ENCODE measurements at places on chromosomes 5 and 9.

GRCh38 chr5:97062046-97062445 is 80.4 kb downstream of the LIX1 start:
- no peaks in the 10 kb centered on the region for H3K4me1 ChIP-seq
- H3K27ac ChIP-seq = no peak overlapping the region
- H3K36me3 ChIP-seq = no peaks in the 10 kb centered on the region
- no peak for DNase-seq
- H3K27me3 ChIP-seq = no peaks in the 10 kb centered on the region
- H3K4me3 ChIP-seq = no peak overlapping the region

GRCh38 chr5:150109921-150110320 is 23.6 kb upstream of the CSF1R start:
- DNase-seq = peak; percentile 40
- H3K36me3 ChIP-seq = no peaks in the 10 kb centered on the region

DNA sequence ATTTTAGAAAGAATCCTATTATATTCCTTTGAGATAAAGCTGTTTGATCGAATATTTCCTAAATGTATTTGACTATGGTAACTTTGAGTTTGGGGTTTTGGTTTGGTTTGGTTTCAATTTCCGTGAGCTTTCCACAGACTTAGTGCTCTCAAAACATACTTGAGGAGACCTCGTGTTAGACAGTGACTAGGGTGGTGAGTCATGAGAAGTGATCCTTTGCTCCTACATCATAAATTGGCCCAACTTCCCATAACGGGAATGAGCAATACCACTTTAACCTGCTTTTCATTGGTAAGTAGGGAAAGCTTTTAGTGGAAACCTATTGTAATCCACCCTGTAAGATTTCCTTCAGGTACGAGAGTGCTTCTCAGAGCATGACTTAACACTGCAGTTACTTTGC is 3.8 kb upstream of the RASEF start:
- no peaks in the 10 kb centered on the region for H3K4me1 ChIP-seq
- no peak overlapping the region for H3K27ac ChIP-seq
- DNase-seq = no peak
- H3K4me3 ChIP-seq = no peak overlapping the region
- no peaks in the 10 kb centered on the region for H3K27me3 ChIP-seq

DNA sequence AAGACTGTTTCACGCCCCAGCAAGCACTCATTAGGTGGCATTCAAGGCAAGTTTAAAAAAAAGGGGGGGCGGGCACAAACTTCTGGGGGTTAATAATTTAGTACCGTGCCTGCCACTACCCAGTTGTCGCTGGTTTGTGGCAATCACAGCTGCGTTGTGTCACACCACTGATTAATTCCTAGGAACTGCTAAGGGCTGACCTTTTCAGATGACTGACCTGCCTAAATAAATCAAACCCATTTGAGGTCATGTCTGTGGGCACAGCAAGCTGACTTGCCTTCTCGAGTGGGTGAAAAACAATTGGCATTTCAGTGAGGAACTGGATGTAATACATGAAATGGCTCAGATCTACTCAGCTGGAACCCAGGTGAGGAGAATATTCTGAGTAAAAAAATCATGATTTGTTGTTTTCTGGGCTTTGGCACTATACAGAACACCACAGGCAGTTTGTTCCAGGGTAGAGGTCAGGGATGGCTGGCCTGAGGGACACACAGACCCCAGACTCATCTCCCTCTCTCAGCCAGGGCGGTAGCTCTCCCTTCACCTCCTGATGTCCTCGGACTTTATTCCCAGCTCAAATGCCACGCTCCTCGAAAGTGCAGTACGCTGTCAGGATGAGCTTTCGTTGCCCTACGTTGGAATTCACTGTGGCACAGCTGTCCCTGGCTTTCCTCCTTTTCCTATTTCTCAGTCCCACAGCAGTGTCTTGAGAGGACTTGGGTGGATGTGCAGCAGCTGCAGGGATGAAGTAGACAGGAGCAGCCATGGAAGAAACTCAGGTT is 15.5 kb upstream of the MGAT1 start:
- no peak for DNase-seq
- H3K36me3 ChIP-seq = no peaks in the 10 kb centered on the region
- no peak overlapping the region for H3K27ac ChIP-seq
- H3K4me3 ChIP-seq = no peak overlapping the region
- H3K4me1 ChIP-seq = no peaks in the 10 kb centered on the region

DNA sequence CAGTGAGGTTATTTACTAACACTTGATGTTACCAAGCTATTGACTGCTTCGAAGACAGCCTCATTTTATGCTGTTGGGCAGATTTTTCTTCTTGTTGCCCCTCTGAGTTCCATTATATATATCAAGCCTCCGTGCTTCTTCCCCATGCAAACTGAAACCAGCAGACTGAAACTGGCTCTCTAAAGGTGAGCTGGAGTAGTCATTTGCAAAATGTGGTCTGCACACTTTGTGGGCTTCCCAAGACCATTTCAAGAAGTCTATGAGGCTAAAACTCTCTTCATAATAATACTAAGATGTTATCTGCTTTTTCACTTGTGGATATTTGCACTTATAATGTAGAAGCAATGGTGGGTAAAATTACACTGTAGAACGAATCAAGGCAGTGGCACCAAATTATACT is 13.9 kb downstream of the SLC36A1 start:
- H3K4me1 ChIP-seq = no peaks in the 10 kb centered on the region
- H3K4me3 ChIP-seq = no peak overlapping the region
- no peaks in the 10 kb centered on the region for H3K27me3 ChIP-seq

GRCh38 chr5:34007201-34007620 is 639 bp downstream of the AMACR start:
- no peaks in the 10 kb centered on the region for H3K27me3 ChIP-seq
- H3K4me1 ChIP-seq = peaks cover 6% of the 10 kb centered on the region
- H3K4me3 ChIP-seq = peak overlapping the region; percentile 74
- DNase-seq = no peak
- peak overlapping the region; percentile 91 for H3K27ac ChIP-seq

GRCh38 chr5:80059354-80059980 is 24.3 kb downstream of the THBS4 start:
- H3K4me1 ChIP-seq = no peaks in the 10 kb centered on the region
- DNase-seq = no peak
- H3K36me3 ChIP-seq = no peaks in the 10 kb centered on the region

GRCh38 chr5:180647941-180648500 is 1.4 kb downstream of the FLT4 start:
- no peaks in the 10 kb centered on the region for H3K4me1 ChIP-seq
- no peak overlapping the region for H3K27ac ChIP-seq
- no peak for DNase-seq
- no peak overlapping the region for H3K4me3 ChIP-seq
- H3K27me3 ChIP-seq = no peaks in the 10 kb centered on the region

- no peak for DNase-seq
- no peaks in the 10 kb centered on the region for H3K4me1 ChIP-seq
- H3K36me3 ChIP-seq = no peaks in the 10 kb centered on the region
- H3K4me3 ChIP-seq = no peak overlapping the region
- no peak overlapping the region for H3K27ac ChIP-seq
These were observed 491.6 kb downstream of the SEMA5A start for GRCh38 chr5:9054322-9054721.

DNA sequence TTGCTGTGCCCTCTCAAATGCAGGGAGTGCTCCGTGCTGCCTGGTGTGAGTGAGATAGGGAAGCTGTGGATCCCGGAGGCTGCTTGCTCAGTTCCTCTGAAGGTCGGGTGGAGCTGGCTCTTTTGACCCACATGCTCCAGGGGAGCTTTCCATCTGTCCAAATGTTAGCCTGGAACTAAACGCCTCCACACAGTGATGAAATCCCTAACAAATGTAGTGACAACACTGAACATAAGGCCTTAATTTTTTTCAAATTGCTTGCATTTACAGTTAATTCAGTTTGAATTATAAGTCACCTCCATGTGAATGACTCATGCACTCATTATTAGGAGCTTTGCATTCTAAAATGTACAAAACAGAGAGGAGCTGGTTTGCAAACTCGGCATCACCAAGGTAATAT is 27.0 kb downstream of the PRDM6 start:
- DNase-seq = no peak
- no peak overlapping the region for H3K4me3 ChIP-seq
- peaks cover 12% of the 10 kb centered on the region for H3K4me1 ChIP-seq
- H3K27me3 ChIP-seq = no peaks in the 10 kb centered on the region

DNA sequence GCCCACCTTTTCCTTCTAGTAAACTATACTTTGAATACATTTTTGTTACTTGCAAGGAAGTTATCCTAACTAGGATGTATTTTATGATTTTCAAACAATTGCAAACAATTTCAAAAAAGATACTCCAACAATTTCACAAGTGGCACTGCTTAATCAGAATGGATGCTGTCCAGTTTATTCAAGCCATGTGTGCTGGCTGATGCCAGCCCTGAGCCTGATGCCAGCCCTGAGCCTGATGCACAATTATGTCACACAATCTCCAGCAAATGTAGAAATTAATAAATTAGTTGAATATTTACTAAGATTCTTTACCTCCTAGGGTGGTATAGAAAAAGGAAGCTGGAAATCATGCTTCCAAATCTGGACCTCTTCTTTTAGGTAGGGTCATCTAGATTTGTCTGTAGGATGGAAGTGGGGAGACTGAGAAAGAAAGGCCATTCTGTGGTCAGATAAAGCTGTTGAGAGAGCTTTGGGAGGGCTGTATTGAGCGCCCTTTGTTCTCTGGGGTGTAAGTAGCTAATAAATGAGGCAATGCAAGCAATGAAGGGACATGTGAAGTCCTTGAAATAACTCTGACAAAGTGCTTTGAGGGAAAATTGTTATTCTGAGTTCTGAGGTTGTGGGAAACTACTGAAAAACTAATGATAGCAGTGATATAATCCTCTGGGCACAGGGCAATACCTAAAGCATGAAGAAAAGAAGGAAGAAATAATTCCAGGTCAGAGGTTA is 5.8 kb upstream of the C6 start:
- H3K27me3 ChIP-seq = no peaks in the 10 kb centered on the region
- no peak for DNase-seq
- no peak overlapping the region for H3K27ac ChIP-seq
- H3K36me3 ChIP-seq = no peaks in the 10 kb centered on the region
- no peaks in the 10 kb centered on the region for H3K4me1 ChIP-seq

DNA sequence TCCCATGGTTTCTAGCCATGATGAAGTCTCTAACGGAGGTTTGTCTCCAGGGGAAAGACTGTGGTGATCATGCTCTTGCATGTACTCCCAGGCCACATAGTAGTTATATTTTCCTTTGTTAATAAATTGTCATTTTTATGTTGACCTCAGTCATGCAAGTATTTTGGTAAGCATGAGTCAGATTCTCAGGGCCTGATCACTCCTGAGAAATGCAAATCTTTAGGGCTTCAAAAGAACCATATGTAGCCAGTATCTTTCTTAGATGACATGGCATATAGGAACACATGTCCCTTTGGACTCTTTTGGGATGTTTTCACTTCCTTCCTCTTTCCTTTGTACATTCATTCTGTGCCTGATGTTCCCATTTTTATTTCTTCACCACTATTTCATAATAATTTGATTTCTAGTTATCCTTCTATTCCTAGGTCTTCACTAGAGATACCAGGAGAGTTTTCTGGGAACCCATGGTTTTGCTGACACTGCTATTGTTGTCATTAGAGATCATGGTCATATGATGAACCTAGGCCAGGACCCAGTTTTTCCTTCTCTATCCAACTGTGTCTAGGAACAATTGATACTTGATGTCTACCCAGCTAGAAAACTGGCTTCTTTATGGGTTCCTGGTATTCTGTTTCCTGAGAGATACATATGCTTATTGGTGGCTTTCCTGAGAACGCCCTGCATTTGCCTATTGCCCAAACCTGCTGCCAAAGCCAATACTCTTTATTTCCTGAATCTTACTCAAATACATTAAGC is 248.1 kb upstream of the NREP start:
- H3K36me3 ChIP-seq = no peaks in the 10 kb centered on the region
- H3K4me3 ChIP-seq = no peak overlapping the region
- H3K27me3 ChIP-seq = no peaks in the 10 kb centered on the region
- H3K4me1 ChIP-seq = no peaks in the 10 kb centered on the region

GRCh38 chr9:9498846-9499245 is 1114.0 kb downstream of the PTPRD start:
- no peaks in the 10 kb centered on the region for H3K4me1 ChIP-seq
- no peak overlapping the region for H3K4me3 ChIP-seq
- H3K36me3 ChIP-seq = no peaks in the 10 kb centered on the region
- no peak for DNase-seq
- H3K27me3 ChIP-seq = no peaks in the 10 kb centered on the region

DNA sequence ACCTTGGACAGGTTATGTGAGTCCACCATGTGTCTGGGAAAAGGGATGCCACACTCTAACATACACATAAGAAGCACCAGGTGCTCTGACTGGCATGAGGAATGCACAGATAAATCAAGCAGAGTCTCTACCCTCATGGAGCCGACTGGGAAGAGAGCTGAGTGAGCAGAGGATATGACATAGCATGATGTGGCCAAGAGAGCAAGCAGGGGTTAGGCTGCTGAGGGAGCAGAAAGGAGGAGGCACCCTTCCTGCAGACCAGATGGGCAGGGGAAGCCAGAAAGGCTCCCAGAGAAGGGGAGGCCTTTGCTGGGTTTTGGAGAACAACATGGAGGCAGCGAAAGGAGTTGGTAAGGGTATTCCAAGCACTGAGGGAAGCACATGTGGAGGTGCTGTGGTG is 223.1 kb downstream of the GNA14 start:
- H3K36me3 ChIP-seq = no peaks in the 10 kb centered on the region
- no peak overlapping the region for H3K27ac ChIP-seq
- H3K4me1 ChIP-seq = no peaks in the 10 kb centered on the region

GRCh38 chr5:79774171-79774854 is 84.7 kb downstream of the CMYA5 start:
- peak; percentile 41 for DNase-seq
- no peak overlapping the region for H3K27ac ChIP-seq
- peaks cover 4% of the 10 kb centered on the region for H3K4me1 ChIP-seq
- H3K4me3 ChIP-seq = no peak overlapping the region

DNA sequence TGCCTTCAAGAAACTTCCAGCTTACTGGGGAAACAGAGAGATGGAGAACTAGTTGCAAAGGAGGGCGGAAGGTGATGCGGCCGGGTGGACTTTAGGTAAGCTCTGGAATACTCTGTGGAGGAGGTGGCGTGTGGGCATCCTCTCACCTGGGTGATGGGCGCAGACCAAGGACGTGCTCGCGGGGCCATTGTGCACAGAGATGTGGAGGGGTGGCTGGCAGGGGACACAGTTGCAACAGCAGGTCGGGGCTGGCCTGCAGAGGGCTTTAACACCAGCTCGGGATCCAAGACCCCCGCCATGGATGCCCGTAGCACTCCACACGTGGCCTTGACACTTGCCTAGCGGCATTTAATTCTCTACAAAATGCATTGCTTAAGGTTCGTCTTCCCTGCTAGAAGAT is 26.6 kb downstream of the IER5L start:
- H3K36me3 ChIP-seq = peaks cover 18% of the 10 kb centered on the region
- DNase-seq = no peak
- no peaks in the 10 kb centered on the region for H3K4me1 ChIP-seq
- no peak overlapping the region for H3K4me3 ChIP-seq
- H3K27me3 ChIP-seq = no peaks in the 10 kb centered on the region

Data from HCT116 (cell line).